GM10248 (cell line): ENCODE measurements at places on chromosomes 4 and X.
A peak's percentile ranks its signal among the peaks of the same experiment; 100 is the strongest.

GRCh38 chr4:109083911-109084310 lies 218.5 kb downstream of the COL25A1 start:
- no peak for DNase-seq

GRCh38 chr4:118753685-118754084 lies 68.5 kb downstream of the METTL14 start:
- no peak for DNase-seq

DNA sequence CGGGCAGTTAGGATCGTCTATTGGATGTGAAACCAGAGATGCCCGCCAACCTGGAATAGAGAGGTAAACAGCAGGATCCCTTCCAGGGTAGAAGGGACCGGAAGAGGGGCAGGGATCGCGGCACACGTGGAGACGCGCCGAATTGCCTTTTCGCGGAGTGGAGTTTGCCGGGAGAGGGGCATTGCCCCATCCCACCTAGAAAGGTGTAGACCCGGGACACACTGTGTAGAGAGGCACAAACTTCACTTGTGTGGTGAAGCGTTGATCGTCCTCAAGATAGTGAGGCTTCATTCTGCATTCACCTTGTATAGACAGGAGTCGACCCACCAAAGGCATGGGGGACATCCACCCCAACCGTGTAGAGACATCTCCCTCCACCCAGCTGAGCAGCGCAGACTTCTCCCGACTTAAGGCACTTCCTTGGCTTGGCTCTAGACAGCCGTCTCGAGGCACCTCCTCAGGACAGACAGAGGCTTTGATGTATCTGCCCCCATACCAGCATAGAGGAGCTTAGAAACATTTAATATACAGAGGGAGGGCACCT lies 410 bp downstream of the GNL3L start:
- no peak for DNase-seq

- DNase-seq, result no peak
Measured at GRCh38 chrX:48491809-48492208, 15.8 kb downstream of the FTSJ1 start.

DNA sequence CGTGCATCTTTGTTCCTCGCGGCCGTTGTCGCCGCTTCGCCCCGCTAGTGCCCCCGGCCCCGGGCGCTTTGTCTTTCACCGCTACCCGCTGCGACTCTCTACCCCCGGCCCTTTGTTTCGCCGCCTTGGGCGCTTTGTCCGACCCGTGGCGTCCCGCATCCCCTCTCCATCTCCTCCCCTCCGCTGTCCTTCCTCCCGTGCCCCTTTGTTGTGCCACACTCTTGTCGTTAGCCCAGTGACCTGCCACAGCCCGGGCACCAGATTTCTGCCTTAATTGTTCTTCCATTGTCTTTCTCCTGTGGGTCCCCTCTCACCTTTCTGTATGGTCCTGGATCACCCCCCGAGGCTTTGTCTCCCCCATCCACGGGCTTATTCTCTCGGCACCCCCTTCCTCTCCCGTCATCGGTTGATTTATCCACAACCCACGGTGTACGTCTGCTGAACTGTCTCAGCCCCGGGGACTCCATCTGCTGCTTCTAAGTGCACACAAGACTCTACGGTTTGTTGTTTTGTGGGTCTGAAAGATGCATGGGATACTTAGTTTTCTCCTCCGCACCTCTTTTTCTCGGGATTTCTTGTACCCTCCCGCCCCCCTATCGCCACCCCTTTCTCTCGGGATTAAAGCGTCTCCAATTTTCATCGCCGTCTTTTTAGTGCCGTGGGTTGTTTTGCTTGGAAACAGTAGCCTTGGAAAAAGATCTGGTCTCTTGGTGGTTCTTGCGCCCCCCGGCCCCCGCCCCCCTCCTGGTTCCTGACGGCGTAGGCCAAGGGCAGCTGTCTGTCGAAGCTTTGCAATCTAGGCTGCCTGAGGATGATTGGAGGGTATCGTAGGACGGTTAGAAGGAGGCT lies 783 bp downstream of the RBPJ start:
- no peak for DNase-seq

DNA sequence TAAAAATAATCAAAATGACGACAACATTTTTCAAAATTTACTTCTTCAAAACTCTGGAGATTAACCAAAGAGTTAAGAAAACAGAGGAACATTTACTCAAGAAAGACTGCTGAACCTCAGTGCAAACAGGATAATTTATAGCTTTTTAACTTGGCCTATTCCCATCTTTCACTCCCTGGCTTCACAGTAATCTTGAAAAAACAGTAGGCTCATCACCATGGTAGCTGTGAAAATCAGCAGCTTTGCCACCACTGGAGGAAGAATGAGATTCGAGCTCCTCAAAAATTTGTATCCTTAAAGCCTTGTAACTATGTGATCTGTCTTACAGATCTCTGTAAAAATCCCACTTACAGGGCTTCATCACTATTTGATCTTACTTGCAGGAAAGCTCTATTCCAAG lies 447.7 kb upstream of the CTSO start:
- no peak for DNase-seq

DNA sequence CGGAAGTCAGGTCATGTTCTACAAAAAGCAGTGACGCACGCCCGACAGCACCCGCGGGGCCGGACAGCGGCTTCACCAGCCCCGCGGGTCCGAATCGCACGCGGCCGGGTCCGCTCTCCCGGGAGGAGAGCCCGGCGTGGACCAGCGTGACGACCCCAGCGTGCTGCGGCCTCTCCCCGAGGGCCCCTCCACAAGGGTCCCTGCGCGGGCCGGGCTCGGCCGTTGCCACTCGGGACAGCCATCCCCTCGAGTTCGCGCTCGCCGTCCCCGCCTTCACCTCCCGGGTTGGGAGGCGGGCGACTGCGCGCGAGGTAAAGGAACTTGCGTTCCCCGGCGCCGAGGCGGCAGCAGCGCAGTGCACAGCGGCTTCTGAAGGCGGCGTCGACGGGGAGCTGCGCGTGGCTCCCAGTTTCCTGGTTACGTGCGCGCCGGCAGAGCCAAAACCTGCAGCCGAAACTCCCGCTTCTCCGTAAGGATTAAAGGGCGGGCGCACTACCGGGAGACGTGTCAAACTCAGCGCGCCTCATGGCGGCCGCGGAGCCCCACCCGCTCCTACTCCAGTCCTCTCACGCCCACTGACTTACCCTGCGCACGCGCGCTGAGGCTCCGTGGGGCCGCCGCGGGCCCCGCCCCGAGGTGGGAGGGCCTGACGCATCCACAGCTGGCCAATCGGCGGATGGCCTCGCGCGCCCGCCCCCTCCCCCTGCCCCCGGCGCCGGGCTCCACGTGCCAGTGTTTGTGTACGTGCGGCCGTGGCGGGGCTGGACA lies 416 bp upstream of the LRP2BP start:
- peak; percentile 99 for DNase-seq

DNA sequence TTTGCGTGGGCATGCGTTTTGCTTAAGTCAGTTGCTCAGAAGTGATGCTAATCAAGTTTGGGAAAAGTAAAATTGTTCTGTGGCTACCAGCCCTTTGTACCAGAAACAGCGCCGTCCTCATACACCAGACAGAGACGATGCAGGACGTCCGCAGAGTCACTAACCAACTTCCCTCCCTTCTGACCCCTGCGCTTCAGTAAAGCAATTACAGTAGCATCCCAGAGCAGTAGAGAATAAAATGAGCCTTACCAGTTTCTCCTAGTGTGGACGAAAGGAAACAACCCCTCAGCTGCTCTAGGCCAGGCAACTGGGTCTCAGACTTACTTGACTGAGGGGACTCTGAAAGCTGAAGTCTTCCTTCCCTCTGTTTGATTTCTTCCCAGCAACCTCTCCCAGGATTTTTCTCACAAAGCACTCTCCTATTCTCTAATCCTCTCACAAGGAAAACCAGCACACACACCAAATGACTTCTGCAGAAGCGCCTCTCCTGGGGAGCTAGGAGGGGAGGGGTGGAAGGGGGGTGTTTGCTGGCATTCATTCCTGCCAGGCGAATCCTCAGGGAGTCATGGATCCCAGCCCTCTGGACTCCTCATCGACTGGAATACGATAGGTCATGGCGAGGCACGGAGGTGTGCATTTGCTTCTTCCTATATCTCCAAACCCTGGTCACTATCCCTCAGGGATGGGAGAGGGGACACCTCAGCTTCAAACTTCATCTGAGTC lies 56.0 kb upstream of the MID1 start:
- no peak for DNase-seq

DNA sequence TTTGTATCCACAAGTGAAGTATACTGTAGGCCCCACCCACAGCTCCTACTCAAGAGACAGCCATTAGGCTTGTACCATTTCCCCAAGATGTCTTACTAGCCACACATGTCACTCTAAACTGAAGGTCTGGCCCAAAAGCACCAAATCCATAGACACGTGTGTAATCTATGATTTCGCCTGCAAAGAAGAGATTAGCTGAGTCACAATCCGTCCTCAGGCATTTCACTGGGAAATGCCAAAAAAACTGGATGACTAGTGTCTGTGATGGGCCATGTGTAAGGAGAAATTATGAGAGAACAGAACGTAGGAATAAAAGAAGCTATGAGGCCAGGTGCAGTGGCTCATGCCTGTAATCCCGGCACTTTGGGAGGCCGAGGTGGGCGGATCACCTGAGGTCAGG lies 21.9 kb upstream of the RP2 start:
- DNase-seq, result no peak

- no peak for DNase-seq
Measured at GRCh38 chr4:183602557-183603027, 56.4 kb downstream of the RWDD4 start.

DNA sequence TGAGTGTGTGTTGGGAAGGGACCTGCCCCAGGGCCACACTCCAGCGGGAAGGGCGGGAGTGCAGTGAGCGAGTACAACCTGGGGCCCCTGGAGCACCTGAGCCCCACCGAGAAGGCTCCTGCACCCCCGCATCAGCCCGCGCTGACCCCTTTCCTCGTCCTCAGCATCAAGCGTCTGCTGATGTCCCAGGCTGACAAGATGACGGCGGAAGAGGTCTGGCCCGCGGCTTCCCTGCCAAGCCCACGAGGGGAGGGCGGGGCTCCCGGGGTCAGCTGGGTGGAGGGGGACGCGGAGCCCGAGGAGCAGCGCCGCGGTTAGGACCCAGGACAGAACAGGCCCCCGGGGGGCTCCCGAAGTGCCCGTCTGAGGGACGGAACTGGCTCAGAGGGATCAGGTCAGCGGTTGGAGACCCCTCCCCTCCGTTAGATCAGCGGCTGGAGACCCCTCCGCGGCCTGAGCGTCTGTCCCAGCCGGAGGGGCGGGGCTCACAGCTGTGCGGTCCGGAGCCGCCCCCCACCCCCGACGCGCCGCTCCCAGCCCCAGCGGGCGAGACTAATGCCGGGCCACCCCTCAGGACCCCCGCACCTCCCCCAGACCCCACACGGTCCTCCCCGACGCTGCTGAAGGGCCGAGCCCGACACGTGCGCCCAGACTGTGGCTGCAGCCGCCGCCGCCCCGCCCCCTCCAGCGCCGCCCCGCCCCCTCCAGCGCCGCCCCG lies 6.7 kb downstream of the MYL5 start:
- DNase-seq, result peak; percentile 81

- DNase-seq, result no peak
Measured at GRCh38 chrX:66009231-66009845, 30.5 kb downstream of the VSIG4 start.

GRCh38 chr4:68797618-68798017 lies 18.2 kb upstream of the UGT2B10 start:
- DNase-seq, result no peak

- DNase-seq, result no peak
Measured at GRCh38 chr4:68451246-68452211, 4.3 kb downstream of the TMPRSS11E start.

DNA sequence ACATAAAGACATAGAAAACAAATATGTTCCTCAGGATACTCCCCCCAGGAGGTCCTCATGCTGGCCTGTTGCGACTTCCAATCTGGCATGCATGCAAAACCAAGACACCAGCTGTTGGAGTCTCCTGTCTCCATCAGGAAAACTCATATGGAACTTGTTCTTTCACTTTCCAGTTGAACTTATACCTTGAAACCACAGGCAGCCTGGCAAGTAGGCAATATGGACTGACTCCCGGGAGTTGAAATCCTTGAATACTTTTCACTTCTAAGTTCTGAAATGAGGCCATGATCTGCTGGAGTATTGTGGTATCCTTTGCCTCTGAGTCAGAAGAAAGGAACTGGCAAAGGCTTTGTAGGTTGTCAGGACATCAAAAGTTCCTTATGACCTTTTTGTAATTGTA lies 444.2 kb downstream of the IDS start:
- DNase-seq, result no peak

- DNase-seq, result no peak
Measured at GRCh38 chr4:6126971-6127745, 73.2 kb downstream of the JAKMIP1 start.

GRCh38 chr4:89834486-89835209 lies 2.3 kb downstream of the SNCA start:
- DNase-seq, result no peak

DNA sequence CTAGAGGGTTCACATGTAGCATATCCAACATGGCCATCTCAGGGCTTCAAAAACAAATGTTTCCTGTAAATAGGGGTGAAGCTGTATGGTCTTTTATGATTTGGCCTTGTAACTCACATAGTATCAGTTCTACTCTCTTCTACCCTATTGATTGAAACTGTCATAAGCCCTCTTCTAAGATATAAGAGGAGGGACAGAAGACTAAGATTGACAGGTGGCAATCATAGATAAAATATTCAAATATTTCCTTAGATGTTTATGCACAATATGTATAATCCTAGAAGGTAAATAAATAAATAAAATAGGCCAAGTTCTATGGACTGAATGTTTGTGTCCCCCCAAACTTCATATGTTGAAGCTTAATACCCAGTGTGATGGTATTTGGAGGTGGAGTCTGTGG lies 6.9 kb upstream of the BEX3 start:
- no peak for DNase-seq

DNA sequence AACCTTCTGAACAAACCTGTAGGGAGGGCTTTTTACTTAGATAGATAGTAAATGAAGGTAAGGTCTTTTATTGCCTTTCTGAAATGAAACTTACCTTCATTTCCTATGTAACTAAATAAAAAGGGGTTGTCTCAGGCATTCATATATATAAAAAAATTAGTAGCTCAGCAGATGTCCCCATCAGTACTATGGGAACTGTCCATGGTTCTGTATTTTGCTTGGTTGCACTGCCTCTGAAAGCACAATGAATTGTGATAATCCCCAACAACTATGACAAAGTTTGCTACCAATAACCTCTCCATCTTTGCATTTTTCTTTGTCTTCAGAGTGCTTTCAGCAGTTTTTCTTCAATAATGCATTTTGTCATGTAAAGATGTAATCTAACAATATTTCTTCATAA lies 222.4 kb downstream of the SLIT2 start:
- DNase-seq, result no peak

GRCh38 chrX:16258882-16259281 lies 91.6 kb downstream of the MAGEB17 start:
- DNase-seq, result no peak

GRCh38 chrX:17566740-17567139 lies 170.6 kb upstream of the SCML1 start:
- DNase-seq, result no peak

- peak; percentile 23 for DNase-seq
Measured at GRCh38 chr4:7857238-7857701, 82.4 kb downstream of the AFAP1 start.
